ENCODE measurements at places on chromosomes 4 and X.

GRCh38 chr4:1177274-1178141 lies 5.1 kb upstream of the SPON2 start:
- DNase-seq: peak; percentile 89

GRCh38 chrX:69607616-69608015 lies 8.3 kb upstream of the EDA start:
- no peak for DNase-seq

DNA sequence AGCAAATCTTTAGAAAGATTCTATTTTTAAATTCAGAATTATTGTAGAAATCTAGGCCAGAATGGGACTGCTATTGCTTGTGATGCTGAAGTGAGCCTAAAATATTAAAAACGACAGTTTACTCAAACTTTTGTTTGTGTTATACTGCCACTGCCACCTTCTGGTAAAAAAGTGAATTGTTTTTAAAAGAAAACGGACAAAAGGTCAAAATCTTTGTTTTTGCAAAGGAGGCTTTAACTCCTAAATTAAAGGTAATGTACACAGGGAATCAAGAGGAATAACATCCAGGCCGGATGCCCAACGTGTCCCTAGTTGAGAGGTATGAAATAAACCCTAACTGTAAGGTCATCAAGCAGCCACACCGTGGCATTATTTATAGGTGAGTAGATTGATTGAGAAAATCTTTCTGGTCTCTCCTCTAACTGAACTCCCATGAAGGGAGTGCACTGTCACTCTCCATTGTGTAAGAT lies 338.3 kb upstream of the GALNT7 start:
- DNase-seq: no peak

DNA sequence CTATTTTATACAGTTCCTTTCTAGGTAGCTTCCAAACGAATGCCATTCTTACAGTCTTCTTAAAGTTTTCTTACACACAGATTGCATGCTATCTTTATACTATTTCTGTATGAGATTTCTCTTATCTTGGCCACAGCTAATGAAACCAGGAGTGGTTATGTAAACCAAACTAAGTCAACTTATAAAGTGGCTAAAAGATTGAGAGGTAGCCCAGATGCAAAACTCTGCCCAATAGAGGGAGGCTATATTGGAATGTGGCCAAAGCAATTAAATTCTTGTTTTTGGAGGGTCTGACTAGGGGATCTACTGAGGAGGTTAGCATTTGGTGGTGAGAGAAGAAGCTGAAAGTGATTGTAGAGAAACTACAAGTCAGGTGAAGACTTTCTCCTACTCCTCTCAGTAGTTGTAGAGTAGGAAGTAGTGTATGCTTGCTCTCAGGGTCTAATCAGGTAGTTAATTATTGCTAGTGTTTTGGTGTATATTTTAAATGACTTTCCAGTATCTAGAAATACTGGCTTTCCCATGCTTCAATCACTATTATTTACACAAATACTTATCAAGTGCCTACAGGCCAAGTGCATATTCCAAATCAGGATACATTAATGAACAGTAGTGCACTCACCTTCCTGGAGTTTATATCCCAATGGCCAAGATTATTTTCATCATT lies 104.2 kb upstream of the HPGD start:
- DNase-seq: no peak

GRCh38 chrX:13938051-13938828 lies 91.5 kb downstream of the GEMIN8 start:
- DNase-seq: peak; percentile 16

GRCh38 chr4:128386761-128387599 lies 99.4 kb upstream of the PGRMC2 start:
- peak; percentile 70 for DNase-seq

DNA sequence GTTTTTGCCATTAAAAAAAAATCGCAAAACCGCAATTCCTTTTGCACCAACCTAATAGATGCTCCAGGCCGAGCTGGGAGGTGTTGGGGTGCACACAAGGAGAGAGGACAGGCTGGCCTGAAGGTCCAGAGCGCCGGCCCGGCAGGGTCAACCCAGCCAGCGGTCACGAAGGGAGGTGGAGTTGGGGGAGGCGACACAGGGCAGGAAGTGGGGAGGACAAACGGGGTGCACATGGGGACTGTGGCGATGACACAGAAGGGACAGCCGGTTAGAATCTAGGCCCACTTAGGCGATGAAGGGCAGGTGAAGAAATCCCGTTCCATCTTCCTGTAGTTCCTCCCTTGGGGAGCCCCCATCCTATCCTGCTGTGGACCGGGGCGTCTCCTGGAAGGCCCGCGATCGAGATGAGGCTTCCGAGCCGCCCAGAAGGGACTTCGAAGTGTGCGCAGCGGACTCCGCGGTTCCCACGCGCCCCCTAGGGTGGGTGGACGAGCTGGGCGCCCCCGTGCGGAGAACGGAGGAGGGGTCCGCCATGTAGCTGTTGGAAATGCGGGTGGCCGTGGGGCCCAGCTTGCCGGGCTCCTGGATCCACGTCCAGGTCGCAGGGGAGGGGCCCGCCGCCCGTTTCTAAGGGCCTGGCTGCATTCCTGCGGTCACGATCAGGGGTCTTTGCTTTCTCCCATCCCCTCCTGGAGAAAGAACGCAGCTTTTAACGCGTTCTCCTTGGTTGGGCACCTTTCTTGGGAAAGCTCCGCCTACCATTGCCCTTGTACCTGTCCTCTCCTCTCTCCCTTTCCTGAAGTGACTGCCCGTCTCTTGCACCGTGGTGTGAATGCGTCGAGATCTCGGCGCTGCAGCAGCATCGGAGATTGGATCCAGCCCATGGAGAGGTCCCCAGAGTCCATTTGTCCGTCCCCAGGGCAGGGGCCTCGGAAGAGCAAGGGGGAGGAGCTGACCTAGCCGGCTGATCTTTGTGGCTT lies 17.0 kb upstream of the HPF1 start:
- no peak for DNase-seq

- DNase-seq: no peak
Measured at GRCh38 chr4:8220661-8221450, 21.8 kb downstream of the SH3TC1 start.

GRCh38 chr4:62210486-62210885 lies 1010.4 kb downstream of the ADGRL3 start:
- no peak for DNase-seq

DNA sequence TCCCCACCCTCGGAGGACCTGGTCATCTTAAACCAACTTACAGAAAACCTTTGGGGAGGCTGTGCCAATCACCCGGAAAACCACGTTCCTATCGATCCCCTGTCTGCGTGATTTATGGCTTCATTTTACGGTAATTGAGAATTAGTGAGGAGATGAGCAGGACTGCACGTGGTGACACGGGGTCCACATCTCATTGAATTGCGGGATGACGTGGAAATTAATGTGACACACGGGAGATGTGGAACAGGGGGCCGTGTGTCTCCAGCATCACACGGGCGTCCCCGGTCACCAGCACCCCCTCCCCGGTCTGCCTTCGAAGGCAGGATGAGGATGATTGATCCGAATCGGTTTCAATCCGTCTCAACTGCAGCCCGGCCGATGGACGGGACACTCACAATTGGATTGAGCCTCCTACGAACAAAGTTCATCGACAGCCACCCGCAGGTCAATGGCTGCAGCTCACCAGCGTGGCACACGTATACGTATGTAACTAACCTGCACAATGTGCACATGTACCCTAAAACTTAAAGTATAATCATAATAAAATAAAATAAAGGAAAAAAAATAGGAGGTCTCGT lies 160.3 kb downstream of the SHOX start:
- no peak for DNase-seq

DNA sequence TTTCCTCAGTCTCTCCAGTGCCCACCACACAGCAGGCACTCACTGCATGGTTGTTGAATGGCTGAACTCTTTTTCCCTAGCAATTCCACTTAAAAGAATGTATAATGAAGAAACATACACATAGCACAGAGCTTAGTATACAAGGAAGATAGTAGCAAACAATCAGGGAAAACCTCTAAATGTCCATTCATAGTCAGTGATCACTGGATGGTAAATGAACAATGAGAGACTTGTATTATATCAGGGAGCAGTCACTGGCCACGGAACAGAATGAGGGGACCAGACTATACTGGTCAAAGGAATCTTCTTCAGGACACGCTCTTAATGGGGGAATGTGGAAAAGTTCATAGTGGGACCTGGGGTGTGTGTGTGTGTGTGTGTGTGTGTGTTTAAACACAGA lies 43.6 kb upstream of the FAM156A start:
- DNase-seq: no peak

- no peak for DNase-seq
Measured at GRCh38 chrX:124679199-124679598, 332.8 kb downstream of the SH2D1A start.

DNA sequence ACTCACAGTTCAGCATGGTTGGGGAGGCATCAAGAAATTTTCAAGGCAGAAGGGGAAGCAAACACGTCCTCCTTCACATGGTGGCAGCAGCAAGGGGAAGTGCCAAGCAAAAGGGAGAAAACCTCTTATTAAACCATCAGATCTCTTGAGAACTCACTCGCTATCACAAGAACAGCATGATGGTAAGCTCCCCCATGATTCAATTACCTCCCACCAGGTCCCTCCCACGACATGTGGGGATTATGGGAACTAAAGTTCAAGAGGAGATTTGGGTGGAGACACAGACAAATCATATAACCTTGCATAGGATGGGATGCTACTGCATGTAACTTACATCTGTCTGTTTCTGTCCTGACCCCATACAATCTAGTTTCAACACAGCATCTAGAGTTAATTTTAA lies 511.8 kb upstream of the ARX start:
- DNase-seq: no peak

GRCh38 chr4:153075836-153076518 lies 128.3 kb upstream of the TRIM2 start:
- no peak for DNase-seq

Data from SW480 (cell line).